ENCODE measurements at places on chromosomes 1 and 21.

DNA sequence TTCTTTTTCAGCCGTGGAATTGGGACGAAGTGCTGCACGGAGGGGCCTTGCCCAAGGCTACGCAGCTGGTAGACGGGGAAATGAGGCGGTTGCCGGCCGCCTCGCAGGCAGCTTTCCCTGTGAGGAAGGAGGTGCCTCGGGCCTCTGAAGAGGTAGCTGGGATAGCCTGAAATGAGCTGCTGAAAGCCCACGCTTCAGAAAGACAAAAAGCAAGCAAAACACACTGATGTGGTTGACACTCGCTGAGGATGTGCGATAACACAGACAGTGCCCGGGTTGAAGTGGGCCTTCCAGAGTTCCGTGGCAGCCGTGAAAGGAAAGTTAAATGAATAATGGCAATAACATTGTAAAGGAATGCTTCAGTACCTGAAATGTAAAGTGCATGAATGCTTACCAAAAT lies 47.2 kb downstream of the S1PR1 start:
- DNase-seq, result no peak

GRCh38 chr1:32447469-32448185 lies 17.2 kb upstream of the ZBTB8B start:
- DNase-seq, result no peak

DNA sequence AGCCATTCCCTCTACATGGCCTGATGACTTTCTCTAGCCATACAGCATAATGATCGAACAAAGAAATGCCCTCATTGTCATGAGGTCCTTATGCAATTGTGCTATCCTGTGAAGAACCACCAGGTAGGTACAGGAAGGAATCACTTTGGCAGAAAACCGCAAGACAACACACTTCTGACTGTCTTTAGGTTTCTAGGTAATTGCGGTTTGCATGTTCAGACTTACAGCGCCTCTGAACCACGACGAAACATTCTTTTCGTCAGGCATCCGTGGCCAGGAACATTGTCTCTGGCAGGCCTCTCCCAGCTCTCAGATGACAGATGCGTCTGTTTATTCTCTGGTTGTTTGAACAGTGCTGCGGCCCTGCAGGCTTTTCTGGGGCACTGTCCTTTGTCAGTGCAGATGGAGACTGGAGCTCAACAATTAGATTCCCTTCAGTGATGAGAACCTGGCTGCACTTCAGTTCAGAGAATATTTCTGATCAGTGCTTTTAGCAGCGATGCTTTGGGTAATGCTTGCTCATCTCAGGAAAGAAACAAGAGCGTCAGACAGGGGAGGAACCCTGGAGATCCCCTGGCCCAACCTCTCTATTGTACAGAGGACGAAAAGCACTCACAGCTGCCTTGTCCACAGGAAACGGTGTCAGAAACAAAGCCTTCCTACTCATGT lies 63.4 kb downstream of the B3GALT5 start:
- DNase-seq, result peak; percentile 92

GRCh38 chr21:35059742-35060141 lies 10.6 kb upstream of the RUNX1 start:
- no peak for DNase-seq

DNA sequence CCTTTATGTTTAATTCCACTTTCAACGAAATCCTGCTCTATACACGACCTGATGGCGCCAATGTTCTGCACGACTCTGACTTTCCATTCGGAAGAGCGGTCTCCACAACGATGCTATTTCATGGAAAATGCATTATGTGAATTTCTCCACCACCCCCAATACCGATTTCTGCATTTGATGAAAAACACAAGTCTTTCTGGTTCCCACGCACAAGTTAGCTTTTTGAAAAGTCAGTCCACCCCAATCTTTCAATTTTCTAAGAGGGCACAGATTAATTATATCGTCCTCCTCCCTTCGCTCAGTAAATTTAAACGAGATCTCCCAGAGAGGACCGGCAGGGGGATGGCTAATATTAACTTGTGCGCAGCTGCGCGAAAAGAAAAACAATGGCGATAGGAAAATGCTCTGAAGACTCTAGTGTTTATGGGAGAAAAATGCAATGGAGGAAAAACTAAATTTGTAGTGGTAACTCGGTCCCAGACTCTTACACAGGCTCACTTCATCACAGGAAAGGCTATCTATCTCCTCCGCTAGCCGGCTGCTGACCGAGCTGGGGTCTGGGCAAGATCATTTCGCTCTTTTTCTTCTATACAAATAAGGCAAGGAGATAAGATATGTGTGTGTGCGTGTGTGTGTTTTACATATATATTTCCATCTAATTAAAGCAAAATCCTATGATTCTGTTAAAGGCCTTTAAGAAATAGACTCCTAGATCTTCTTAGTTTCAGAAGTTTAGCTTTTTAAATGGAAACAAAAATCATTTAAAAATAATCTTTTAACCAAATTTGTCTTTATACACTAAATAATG lies 1.2 kb upstream of the LHX8 start:
- DNase-seq, result no peak

DNA sequence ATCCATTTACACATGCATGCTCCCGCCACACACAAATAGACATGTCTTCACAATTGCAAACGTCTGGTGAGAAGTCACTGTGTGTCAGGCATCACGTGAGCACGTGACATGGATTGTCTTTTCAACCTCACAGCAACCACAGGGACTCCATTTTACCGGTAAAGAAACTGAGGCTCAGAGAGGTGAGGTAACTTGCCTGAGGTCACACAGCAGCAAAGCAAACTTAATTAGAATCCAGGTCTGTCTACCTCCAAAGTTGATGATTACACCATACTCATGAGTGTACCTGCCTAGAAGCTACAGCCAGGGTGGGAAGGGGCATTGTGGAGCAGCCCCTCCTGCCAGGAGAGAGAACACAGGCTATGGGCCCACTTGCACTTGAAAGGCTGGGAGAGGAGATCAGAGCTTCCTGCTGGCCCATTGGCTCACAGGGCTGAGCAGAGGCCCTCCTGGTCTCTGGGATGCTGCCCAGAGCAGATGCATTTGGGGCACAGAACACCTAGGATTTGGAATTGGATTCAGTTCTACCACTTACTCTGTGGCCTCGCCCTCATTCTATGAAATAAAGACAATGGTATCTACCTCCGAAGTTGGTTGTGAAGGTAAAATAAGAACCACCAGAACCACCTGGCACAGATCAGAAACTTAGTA lies 44.4 kb upstream of the SELENON start:
- DNase-seq, result no peak

GRCh38 chr1:62318756-62319544 lies at the start of gene KANK4:
Gene KANK4 (minus strand): TSS chr1:62319434. CDS start chr1:62281564, 37,870 bp downstream.
- DNase-seq, result peak; percentile 55

- DNase-seq, result no peak
Measured at GRCh38 chr1:234776876-234777855, 167.2 kb upstream of the IRF2BP2 start.

DNA sequence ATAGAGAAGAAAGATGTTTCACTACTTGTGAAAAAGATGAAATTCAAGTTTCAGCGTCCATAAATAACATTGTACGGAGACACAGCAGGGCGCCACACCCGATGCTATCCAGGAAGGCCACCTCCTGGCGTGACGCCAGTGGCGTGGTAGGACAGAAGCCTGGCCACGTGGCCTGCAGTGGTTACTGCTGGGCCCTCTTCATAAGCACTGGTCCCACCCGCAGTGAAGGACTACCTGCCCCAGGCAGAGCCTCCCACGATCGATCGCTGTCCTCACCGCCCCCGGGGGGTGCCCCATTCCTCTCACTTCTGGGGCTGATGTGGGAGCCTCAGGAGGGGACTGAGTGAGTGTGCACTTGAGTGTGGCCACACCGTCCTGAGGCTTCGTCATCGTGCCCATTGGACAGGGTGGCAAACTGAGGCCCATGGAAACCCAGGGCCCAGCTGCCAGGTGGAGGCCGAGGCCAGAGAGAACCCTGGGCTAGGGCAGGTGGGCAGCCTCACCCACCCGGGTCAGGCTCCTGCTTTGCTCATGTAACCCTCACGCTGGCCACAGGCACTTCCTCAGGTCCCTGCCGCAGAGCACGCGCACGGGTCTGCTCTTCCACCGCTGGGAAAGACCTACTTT lies 11.7 kb upstream of the HES5 start:
- DNase-seq, result no peak

DNA sequence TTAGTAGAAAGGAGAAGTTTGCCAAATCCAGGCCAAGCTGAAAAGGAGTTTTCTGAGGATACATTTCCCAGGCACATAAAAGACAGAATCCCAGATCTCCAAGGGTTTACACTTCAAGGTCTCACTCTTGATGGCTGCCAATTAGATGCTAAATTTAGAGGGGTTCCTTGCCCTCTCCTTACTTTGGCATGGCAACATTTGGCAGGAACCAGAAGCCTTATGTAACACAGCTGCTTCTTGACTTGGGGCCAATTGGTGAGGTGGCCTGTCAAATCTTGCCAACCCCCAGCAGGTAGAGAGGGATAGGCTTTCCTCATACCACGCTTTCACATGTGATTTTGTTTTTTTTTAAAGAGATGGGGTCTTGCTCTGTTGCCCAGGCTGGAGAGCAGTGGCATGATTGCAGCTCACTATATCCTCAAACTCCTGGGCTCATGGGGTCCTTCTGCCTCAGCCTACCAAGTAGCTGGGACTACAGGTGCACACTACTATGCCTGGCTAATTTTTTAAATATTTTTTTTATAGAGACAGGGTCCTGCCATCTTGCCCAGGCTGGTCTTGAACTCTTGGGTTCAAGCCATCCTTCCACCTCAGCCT lies 25.2 kb upstream of the NKAIN1 start:
- DNase-seq, result peak; percentile 40

DNA sequence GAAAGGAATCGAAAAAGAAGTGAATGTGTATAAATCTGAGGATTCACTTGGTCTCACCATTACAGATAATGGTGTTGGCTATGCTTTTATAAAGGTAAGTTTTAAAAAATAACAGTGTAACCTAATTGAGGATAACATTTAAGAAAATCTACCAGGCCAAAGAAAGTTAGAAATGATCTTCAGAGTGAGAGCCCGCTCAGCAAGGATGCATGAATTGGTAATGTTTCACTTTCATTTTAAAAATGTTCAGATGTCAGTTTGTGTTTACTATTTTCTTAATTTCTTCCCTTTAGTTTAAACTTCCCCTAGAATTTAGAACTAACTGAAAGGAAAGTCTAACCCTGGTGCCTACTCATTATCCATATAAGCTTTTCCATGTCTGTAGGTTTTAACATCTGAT lies 35.0 kb downstream of the GIPC2 start:
- DNase-seq, result no peak

GRCh38 chr1:32715901-32716311 lies 13.3 kb upstream of the SYNC start:
- DNase-seq, result no peak

GRCh38 chr1:215523906-215524305 lies 43.2 kb upstream of the KCTD3 start:
- no peak for DNase-seq

GRCh38 chr1:244118109-244118761 lies 67.2 kb downstream of the ZBTB18 start:
- DNase-seq, result peak; percentile 88

GRCh38 chr1:66168948-66169671 lies 364.8 kb upstream of the SGIP1 start:
- DNase-seq, result peak; percentile 38

- DNase-seq, result no peak
Measured at GRCh38 chr1:245969283-245969682, 537.8 kb downstream of the SMYD3 start.

DNA sequence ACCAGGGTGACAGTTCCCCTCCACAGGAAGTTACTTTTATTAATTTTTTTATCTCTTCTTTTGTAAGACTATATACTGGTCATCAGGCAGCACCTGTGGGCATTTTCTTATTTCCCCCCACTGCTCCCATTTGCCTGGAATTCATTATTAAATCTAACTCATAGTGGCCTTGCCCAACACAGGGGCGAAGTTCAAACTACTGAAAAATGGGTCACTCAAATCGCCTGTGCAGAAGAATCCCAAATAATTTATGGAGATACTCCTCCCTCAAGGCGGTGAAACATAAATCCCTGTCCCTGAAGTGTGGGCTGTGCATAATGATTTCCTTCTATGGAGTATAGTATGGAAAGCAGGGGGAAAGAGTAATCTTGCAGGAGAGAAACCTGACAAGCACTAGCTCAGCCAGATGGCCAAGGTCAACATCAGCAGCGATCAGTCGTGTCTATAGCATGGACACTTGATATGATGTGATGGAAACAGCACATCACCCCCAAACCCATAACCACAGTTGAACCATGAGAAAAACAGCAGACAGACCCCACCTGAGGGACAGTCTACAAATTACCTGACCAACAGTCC lies 7.9 kb downstream of the CAMK2N1 start:
- no peak for DNase-seq

DNA sequence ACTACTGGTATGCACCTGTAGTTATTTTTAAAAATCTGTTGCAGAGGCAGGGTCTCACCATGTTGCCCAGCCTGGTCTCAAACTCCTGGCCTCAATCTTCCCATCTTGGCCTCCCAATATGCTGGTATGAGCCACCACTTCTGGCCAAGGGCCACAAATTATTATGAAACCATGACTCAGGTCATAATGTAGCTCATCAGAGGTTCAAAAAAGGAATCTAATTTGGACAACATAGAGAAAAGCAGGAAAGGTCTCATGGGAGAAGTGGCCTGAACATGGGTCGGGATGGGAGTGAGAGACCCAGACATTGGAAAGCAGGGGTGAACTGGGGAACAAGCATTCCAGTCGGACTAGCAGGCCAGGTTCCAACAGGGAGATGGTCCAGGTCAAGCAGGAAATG lies 45.2 kb upstream of the C1orf198 start:
- DNase-seq, result no peak

DNA sequence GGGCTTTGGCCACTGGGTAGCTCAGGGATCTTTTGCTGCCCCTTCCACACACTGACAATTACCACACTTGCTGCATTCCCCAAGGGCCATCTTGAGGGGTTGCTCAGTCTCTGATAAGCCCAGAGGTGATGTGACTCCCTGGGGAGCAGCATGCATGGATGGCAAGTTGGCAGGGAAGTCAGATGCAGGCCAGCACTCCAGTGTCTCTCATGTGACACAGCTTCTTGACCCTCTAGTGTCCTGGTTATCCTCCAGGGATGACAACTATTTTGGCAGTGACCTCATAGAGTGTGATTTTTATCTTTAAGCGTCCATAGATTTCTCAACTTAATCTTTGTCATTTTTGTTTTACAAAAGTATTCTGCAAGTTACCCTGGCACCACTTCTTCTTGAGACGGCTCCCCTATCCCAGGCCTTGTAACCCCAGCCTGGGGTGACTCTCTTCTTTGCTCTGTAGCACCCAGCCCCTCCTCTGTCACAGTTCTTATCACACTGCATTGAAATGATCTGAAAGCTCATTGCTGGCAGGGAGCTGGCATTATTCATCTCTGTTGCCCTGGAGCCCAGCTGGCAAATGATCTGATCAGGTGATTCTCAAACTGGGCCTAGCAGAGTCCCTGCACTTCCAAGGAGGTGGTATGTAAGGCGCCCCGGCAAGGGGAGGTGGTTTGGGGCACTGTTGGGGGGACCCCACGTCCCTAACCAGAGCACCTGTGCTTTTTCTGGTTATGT lies 72.6 kb downstream of the TENT5C start:
- DNase-seq, result no peak

DNA sequence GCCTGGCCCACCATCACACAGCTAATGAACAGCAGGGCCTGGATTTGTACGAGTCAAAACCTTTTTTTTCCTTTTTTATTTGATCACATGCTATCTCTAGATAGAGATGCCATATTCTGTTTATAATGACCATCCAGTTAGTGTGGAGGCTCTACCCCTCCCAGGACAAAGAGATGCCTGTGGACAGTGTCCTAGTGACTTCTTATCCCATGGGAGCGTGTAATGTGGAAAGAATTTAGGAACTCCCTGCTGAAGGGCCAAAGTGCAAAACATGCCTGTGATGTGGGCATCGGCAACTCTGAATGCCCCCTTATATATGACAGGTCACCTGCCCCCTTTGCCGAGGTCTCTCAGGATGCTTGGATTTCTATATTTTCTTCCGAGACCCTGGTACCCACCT lies 292.2 kb downstream of the RRAGC start:
- no peak for DNase-seq

- DNase-seq, result no peak
Measured at GRCh38 chr1:112040891-112041740, 51.6 kb upstream of the KCND3 start.
